ENCODE measurements at places on chromosomes 5 and 9. TPM values are rescaled to one million over a fixed set of nuclear protein-coding genes. Genes with fewer than 3 reads are reported as not detected.

Gene CDH9
- not detected for total RNA-seq

Gene GRK6
- total RNA-seq, result 35.0 TPM

Gene INSL6
- total RNA-seq, result not detected

Gene SLC6A18
- total RNA-seq, result not detected

Gene BARX1
- not detected for total RNA-seq

Gene PPP1R26
- 3.8 TPM for total RNA-seq
